MV-4-11 (cell line): ENCODE measurements at places on chromosomes 12 and 14.
A peak's percentile ranks its signal among the peaks of the same experiment; 100 is the strongest.

DNA sequence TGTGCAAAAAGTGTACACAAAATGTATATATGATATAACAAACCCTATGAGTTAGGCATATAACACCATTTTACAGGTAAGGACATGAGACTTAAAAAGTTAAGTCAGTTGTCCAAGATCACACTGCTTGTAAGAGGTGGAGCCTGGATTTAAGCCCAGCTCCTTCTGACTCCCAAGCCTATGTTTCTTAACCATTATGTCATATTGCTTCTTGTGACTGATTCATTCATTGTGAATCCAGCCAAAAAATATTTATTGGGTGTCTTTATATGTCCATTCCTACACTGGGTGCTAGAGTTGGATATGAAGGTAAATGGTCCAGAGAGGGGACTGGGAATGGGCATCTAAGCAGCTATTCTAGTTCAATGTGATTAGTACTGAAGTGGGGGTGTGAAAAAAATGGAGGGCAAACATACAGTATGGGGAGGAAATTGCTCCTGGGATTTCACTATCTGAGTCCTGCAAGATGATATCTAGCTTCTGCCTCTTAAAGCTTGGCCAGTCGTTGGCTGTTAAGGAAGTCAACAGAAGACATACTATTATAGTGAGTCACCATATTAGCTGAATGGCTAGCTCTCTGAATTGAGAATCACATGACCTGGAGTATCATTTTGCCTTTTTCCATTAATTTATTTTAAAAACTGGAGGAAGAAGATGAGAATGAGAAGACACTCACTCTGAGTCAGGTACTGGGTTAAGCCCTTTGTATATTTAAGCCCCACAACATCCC lies 28.8 kb downstream of the PAX9 start:
- no peak for DNase-seq

GRCh38 chr12:129607301-129607700 lies 296.5 kb downstream of the TMEM132D start:
- no peak for DNase-seq

GRCh38 chr14:61106959-61107641 lies 126.1 kb downstream of the SLC38A6 start:
- no peak for DNase-seq

GRCh38 chr14:35687335-35687939 lies 121.7 kb downstream of the RALGAPA1 start:
- peak; percentile 19 for DNase-seq

DNA sequence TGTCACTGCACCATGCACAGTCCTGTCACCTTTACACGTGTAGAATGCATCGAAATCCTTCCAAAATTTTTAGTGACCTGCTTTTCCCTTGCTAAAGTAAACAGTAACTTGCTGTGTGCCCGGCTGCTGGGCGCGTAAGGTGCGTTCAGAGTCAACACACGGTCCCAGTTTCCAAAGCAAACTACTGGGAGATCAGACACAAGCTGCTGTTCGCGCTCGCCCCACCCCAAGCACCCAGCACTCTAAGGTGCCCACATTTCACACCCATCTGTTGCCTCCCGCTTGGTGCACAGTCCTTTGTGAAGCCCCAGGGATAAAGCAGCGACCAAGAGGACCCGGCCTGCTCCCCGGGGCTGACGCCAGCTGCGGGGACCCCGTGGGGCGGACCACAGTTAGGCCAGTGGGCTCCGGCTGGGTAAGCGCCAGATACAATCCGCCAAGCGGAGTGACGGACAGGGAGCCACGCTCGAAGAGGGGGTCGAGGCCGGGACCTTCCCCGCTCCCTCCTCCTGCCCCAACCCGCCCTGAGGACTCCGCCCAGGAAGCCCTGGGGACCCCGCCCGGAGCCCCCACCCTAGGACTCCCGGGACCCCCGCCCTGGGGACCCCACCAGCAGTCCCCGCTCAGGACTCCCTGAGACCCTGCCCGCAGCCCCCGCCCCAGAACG lies 633 bp downstream of the STX2 start:
- no peak for DNase-seq

GRCh38 chr14:98173305-98173704 lies 1098.7 kb downstream of the BCL11B start:
- DNase-seq = no peak

DNA sequence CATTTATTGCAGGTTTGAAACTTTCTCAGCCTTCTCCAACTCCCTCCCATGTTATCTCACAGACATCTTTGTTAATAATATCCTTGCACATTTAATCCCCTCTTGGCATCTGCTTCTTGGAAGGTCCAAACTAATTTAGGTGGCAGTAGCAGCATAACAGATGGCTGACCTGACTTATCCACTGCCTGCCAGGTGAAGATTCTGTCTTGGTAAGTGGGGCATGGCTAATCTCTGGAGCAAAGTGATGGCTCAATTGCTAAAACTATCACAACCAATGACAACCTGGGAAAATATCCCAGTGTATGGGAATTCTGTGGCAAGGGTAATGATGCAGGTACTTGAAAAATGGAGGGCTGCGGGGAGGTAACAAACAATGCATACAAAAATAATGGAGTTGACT lies 58.2 kb upstream of the ALG10B start:
- DNase-seq = no peak

- DNase-seq = no peak
These were observed 235.5 kb upstream of the TBX3 start for GRCh38 chr12:114919479-114919878.

GRCh38 chr12:71158361-71158882 lies 623 bp upstream of the TSPAN8 start:
- no peak for DNase-seq

GRCh38 chr12:130448044-130448821 lies 110.5 kb downstream of the PIWIL1 start:
- no peak for DNase-seq

GRCh38 chr12:52307836-52308805 lies 13.1 kb downstream of the KRT83 start:
- DNase-seq = no peak

GRCh38 chr12:40156021-40156764 lies 50.3 kb upstream of the SLC2A13 start:
- DNase-seq = no peak

DNA sequence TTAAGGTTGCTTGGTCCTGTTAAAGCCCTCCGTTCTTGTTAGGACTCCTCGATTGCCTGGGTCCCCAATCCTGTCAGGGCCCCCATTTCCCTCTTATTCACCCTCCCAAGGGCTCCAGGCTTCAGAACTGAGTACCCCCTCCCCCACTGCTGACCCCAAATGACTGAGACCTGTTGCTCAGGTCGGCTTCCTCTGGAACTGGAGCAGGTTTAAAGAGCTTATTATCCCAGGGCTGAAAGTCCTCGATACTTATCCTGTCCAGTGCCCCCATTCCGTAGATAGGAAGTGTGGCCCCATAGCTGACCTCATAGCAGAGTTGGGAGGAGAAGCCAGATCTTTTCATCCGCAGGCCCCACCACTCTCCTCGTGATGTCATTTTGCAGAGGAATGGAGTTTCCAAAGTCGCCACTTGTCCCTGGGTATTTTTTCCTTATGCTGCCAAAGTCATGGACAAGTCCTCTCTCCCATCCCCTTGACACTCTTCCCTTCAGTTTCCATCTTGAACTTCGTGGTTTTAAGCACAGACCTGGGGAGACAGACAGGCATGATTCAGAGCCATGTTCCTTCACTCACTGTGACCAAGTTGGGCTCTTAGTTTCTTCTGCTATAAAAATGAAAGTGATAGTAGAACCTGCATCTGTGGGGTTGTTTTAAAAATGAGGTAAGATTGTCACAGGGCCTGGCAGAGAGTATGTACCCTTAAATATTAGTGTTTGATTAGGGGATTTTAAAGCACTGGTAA lies 1.2 kb downstream of the USP30 start:
- DNase-seq = peak; percentile 30

GRCh38 chr12:75720812-75721641 lies 209.6 kb upstream of the KRR1 start:
- no peak for DNase-seq

- DNase-seq = no peak
These were observed 54.7 kb downstream of the PHLDA1 start for GRCh38 chr12:75976913-75977312.

- no peak for DNase-seq
These were observed 12.9 kb upstream of the TNFRSF1A start for GRCh38 chr12:6354495-6355393.

- DNase-seq = no peak
These were observed 92.8 kb downstream of the OTOGL start for GRCh38 chr12:80192087-80192486.

DNA sequence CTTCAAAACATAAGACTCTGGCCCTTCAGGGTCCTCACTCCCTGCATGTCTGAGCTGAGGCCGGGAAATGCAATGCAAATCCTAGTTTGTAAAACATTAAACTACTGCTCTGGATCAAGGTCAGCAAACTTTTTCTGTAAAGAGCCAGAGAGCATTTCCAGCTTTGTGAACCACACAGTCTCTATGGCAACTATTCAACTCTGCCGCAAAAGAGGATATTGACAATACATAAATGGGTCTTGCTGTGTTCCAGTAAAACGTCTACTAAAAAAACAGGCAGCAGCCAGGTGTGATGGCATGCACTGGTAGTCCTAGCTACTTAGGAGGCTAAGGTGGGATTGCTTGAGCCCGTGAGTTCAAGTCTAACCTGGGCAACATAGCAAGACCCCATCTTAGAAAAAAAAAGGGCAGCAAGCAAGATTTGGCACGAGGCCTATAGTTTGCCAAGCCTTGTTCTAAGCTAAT lies 22.3 kb downstream of the DDX24 start:
- no peak for DNase-seq

- DNase-seq = no peak
These were observed 99.2 kb downstream of the SLC41A2 start for GRCh38 chr12:104858611-104859543.

DNA sequence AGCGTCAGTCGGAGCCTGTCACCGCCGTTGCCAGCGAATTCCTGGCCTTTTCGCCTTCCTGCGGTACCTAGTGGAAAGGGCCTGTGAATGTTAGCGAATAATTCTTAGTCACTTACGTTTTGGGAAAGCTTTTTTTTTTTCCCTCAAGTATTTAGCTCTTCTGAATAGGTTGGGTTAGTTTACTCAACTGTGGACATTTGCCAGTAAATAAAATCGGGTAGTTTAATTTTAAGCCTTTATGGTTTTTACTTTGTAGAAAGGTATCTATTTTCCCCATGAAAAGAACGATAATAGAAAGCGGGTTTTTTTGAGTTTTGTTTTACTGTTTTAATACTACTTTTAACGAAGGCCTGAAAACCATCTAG lies 1.7 kb downstream of the YY1 start:
- DNase-seq = no peak

DNA sequence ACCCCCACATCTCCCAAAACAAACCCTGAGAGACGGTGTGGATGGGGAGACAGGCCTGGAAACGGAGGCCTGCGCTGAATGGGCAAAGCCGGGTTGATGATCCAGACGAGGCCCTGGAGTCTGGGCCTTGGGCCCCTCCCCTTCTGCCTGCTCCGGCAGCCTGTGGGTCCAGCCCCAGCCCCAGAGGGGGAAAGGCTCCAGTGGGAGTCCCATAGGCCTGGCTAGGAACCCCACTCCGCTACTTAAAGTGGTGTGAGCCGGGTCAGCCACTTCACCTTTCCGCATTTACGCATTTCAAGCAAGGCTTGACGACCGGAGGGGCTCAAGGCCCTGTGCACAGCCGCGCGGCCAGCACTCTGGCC lies 695 bp upstream of the TNFAIP2 start:
- no peak for DNase-seq

DNA sequence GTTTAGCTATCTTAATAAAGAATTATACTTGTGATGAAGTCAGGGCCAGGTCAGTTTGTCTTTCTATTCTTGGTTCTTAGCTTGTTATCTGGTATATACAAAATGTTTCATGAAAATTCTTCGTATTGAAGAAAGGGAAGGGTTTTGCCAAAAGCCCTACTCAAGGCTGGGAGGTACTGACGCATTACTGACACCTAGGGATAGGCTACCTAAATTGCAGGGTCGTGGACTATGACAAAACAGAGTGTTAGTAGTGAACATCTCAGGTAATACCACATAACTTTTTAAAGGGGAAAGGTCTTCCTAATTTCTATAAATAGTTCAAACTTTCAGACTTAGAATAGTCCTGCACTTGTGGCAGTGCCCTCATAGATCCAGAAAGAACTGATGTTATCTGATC lies 246.3 kb downstream of the RGS6 start:
- DNase-seq = no peak

DNA sequence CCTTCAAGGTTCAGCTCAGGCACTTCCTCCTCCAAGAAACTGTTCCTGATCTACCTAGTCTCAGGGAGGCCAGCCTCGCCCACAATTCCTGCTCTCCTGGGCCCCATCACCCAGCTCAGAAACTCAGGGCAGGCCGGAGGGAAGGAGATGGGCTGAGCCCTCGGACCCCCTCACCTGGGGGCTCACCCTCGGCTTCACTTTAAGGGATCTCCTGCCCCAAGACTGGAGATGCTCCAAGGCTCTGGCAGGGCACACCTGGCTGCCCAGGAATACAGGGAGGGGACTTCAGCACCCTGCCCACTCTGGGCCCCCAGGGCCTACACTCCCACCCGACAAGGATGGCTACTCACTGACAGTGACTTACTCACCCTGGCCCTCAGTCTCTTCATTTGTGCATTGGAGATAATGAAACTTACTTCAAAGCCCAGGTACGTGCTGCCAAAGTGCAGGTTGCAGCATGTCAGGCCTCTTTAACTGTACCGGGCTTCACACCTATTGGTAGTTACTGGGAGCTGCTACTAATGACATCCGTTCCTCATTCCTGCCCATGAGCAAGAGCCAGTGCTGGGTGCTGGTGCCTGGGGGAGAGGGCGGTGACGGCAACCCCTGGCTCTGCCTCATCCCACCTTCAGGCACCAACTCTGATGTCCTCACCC lies 21.0 kb upstream of the PPP1R13B start:
- DNase-seq = no peak

GRCh38 chr12:13024531-13024916 lies 19.7 kb upstream of the FAM234B start:
- DNase-seq = peak; percentile 35

GRCh38 chr12:24696800-24697199 lies 252.1 kb downstream of the BCAT1 start:
- DNase-seq = no peak

DNA sequence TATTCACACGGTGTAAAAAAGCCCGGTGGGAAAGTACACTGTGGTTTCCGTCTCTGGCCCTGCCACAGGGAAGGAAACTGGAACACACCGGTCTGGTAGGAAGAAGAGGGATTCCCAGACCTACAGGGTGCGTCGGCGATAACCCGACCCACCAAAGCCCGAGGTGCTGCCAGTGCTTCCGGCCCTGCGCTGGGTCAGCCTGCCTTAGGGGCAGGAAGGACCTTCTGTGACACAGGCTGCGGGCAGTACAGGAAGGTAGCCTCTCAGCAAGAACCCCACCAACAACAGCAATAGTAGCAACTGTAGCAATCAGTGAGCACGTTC lies 169.5 kb upstream of the FKBP4 start:
- no peak for DNase-seq

DNA sequence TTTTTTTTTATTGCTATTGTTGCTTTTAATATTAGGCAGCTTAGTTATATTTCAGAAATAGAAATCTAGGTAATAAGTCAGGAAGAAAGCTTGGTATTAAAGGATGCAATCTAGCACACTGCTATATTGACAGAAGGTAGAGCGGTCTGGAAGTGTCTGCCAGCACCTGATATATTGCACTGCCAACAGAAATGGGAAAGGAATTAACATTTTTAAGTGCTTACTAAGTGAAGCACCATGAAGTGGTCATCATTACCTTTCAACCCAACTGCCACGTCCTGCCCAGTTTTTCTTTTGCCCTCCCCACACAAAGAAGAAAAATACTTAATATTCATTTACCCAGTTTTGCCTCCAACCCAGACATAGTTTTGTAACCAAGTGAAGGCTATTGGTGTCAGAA lies 163.5 kb downstream of the KITLG start:
- DNase-seq = no peak

- DNase-seq = no peak
These were observed 11.1 kb upstream of the SIVA1 start for GRCh38 chr14:104741803-104742251.

- DNase-seq = no peak
These were observed 65.9 kb downstream of the DAAM1 start for GRCh38 chr14:59254146-59254910.
